Stimulated activated CD4-positive, alpha-beta T cell treated with anti-CD3 and anti-CD28 coated beads, Interleukin-15, amount 100 ng/mL, for 48 hours (primary cell): ENCODE measurements at places on chromosomes 13 and 19.
A peak's percentile ranks its signal among the peaks of the same experiment; 100 is the strongest.

DNA sequence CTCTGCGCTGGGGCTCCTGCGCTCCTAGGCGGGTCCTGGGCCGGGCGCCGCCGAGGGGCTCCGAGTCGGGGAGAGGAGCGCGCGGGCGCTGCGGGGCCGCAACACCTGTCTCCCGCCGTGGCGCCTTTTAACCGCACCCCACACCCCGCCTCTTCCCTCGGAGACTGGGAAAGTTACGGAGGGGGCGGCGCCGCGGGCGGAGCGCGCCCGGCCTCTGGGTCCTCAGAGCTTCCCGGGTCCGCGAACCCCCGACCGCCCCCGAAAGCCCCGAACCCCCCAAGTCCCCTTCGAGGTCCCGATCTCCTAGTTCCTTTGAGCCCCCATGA lies at the start of gene GJB2:
Gene GJB2, minus strand, starts transcription at position 103 of the 326 bp plus-strand sequence. CDS start 3,357 bp downstream, outside the sequence.
- DNase-seq, result no peak

DNA sequence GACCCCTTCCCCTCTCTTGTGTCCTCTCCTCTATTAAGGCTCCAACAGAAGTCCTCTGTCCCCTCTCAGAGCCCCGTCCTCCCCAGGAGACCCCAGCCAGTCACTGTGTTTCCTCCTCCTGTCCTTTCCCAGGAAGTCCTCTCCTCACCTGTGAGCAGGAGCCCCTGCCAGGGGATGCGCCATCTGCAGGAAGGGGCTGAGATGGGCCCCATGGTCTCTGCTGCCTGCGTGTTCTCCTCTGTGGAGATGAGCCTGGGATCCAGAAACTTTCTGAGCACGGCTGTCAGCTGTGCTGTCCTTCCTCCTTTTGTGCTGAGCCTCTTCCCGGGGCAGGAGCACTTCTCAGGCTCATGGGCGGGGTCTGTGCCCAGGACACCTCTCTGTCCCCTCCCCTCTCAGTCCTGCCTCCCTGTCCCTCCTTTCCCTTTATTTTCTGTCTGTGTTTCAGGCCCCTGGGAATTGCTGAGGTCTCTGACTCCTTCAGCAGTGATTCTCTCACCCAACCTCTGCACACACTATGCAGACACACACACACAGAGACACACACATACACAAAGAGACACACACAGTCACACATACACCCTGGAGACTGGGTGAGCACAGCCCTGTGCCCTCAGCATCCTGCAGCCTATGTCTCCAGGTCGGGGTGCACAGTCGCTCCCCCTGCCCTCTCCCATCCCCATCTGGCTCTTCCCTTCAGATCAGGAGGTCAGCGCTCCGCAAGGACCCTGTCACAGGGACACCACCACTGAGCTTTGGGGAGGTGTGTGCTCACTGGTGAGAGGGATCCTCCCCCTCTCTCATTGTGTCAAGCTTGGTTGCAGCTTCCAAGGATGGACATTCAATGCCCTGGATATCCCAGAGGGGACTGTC lies at the start of gene CEACAM8:
Gene CEACAM8, minus strand, starts transcription at position 308 of the 873 bp plus-strand sequence. Its CDS starts 96 bp downstream, at position 212.
- no peak for DNase-seq

DNA sequence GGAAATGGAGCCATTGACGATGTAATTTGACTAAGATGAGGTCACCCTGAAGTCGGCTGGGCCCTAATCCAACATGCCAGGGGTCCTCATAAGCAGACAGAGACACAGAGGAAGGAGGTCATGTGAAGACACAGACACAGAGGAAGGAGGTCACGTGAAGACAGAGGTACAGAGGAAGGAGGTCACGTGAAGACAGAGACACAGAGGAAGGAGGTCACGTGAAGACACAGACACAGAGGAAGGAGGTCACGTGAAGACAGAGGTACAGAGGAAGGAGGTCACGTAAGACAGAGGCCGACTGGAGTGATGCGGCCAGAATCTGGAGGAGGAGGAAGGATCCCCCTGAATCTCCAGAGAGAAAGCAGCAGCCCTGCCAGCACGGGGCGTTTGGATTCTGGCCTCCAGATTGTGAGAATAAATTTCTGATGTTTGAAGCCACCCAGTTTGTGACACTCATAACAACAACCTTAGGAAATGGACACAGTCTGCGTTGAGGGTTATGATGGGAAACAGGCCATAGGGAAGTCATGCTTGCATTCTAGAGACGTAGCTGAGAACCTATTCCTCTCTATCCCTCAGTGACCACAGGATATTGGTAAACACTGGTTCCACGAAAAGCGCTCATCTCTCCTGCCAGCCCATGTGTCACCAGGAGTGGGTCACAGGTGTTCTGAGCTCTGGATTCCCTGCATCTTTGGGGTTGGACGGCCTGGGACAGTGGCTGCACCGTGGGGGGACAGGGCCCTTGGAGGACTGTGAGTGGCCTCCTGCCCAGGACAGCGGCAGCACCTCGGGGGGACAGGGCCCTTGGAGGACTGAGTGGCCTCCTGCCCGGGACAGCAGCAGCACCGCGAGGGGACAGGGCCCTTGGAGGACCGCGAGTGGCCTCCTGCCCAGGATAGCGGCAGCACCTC lies 108.5 kb downstream of the SOX1 start:
- DNase-seq, result no peak

DNA sequence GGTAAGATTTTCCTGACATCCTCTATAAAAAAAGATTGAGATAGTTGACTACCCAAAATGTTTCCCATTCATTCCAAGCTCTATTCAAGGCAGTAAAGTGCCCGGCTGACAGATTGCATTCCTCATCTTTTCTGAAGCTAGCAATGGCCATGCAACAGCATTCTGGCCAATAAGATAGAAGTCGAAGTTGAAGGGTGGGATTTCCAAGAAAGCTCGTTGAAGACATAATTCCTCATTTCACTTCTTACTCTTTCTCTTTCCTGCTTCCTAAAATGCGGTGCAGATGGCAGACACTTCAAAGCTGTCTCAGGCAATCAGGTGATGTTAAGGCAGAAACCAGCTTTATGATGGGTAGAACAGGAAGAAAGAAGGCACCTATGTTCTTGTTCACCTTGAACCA lies 13.4 kb upstream of the ALOX5AP start:
- DNase-seq, result no peak

GRCh38 chr13:110677731-110678545 lies 28.0 kb downstream of the CARS2 start:
- DNase-seq, result no peak

GRCh38 chr13:83761631-83762030 lies 120.6 kb downstream of the SLITRK1 start:
- no peak for DNase-seq

DNA sequence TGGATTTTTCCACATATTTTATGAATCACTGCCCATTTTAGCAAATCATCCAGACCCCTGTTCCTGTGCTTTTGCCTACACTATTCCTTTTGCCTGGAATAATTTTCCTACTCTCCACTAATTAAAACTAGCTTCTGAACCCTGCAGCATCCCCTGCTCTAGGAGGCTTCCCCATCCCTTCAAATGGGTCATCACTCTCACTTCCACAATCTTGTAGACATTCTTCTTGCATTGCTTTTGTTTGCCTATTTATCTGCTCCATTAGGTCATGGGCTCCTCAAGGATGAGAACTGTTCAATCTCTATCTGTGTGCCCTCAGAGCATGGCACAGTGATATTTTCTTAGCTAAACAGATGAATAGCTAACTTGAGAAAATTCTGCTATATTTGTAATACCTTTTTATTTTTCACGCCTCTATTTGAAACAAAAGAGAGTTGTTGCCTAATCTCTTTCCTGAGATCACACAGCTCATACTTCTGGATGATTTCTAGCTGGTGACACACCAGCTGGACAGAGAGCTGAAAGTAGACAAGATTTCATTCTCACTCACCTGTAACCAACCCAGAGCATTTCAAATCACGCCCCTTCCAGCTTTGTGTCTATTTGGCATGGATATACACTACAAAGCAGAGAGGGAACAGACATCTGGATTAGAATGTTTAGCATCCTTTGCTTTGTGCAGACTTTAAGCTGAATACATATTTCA lies 466.0 kb downstream of the FOXO1 start:
- DNase-seq, result no peak

DNA sequence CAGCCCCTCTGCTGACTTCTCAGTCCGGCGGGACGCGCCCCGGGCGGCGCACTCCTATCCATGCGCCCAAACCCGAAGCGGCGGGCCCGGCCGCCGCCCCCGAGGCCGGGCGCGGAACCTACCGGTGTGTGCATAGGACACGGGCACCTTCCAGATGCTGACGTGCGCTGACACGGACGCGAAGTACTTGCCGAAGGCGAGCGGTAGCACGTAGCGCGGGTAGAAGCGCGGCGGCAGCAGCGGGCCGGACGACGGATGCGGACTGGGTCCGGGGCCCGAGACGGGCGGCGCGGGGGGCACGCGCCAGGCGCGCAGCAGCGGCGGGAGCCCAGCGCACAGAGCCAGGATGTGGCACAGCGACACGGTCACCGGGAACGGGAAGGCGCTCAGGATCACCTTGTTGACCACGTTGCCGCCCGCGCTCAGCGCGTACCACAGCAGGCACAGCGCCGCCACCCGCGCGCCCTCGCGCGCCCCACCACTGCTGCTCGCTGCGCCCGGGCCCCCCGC lies 338 bp downstream of the SLC35E1 start:
- no peak for DNase-seq

GRCh38 chr19:58350001-58350861 lies 3.1 kb downstream of the A1BG start:
- DNase-seq, result no peak

GRCh38 chr13:32824675-32825074 lies 191.5 kb upstream of the KL start:
- no peak for DNase-seq

DNA sequence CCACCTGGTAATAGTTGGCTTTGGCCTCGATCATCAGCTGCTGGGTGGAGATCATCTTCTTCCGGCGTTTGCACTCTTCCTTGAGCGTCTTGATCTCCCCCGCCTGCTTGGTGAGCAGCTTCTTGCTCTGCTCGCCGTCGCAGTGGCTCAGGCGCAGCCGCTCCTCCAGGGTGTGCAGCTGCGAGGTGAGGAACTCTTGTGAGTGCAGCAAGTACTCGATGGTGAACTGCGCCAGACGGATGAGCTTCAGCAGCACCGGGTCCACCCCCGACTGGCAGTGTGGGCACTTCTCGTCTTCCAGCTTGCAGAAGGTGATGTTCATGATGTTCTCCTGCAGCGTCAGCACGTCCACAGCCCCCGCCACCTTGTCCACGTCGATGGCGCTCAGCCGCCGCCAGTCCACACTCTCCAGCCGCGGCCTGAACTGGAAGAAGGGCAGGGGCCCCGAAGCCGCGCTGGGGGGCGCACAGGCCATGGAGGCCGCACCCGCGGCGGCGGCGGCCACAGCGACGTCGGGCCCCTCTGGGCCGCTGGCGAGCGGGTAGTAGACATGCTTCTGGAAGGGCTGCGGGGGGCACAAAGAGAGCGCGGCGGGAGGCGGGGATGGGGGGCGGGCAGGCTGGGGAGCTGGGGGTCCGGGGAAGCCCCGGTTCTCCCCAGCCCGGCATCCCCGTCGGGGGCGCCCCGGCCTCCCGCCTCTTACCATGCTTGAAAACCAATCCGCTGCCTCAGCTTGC lies 3.0 kb downstream of the DZIP1 start:
- no peak for DNase-seq

DNA sequence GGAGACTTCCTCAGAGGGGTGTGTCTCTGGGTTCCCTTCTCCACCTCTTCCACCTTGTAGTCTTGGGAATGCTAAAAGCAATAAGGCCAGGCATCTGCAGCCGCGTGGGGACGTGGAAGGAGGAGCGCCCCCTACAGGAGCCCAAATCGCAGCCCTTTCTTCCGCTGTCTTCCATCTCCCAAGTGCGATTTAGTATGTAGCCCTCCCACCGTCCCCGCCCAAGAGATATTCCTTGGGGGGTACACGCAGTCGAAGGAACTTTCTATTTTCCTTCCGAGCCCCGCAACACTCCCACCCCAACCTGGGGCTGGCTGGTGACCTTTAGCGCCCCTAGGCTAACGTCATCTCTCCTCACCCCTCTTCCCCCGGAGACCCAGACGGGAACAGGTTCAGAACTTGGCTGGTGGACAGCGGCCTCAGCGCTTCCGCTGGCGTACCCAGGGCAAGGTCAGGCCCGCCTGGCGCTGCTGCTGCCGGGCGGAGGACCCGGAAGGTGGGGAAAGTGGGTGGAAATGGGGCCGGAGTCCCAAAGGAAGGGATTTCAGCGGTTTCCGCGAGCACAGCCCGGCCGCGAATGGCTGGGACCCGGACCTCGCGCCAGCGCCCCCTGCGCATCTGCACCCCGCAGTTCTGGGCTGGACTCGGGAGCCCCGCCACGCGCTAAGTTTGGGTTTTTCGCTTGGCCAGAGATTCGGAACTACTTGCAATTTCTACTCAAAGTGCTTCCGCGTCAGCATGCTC lies 2.1 kb upstream of the PCDH8 start:
- no peak for DNase-seq

- DNase-seq, result no peak
Measured at GRCh38 chr13:32262165-32262564, 53.0 kb downstream of the ZAR1L start.

DNA sequence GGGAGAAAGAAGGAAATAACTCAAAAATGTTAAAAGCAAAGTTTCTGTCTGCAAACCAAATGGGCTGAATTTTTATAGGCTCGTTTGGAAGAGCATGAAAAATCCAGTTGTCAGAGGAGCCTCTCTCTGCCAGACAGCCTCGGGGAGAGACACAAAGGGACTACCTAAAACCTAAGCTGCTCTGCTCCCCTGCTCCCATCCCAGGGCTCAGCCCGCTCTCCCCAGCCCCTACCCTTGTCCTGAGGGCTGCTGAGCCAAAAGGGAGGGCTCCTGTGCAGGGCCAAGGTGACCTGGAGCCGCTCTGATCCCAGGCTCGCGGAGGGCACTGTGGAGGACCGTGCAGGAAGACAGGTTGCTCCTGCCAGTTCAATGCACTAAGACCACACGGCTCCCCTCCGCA lies 96.7 kb upstream of the UQCRFS1 start:
- DNase-seq, result no peak

GRCh38 chr19:48513289-48514122 lies 1.9 kb upstream of the LMTK3 start:
- peak; percentile 66 for DNase-seq

DNA sequence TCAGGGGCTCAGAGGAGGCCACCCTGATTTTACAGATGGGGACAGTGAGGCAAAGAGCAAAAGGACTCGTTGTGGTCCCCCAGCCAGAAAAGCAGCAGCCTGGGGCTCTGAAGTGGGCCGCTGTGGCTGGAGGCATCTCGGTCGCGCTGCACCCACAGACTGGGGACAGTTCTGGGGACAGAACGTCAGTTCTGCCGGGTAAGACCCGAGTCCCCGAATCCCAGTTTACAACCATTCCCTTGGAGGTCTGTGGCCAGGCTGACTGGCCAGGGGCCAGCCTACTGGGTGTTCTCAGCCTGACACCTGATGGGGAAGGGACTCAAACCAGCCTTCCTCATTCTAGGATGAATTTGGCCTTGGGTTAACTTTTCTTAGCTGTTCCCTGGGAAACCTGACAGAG lies 14.1 kb downstream of the SUGP1 start:
- DNase-seq, result no peak

- no peak for DNase-seq
Measured at GRCh38 chr13:60755380-60756163, 358.6 kb downstream of the TDRD3 start.
